Pancreas (tissue), 10 donors: ENCODE measurements at places on chromosomes 2 and 18. TPM values are rescaled to one million over a fixed set of nuclear protein-coding genes. Genes with fewer than 3 reads are reported as not detected.

The MSGN1 gene
- not detected for polyA plus RNA-seq

The TEX44 gene
- polyA plus RNA-seq = not detected

The CCDC85A gene
- 0.27 TPM for polyA plus RNA-seq

The GRHL1 gene
- 0.95 TPM for polyA plus RNA-seq

The EEF1B2 gene
- polyA plus RNA-seq = 429 TPM

The POTEI gene
- 0.30 TPM for polyA plus RNA-seq

The TBR1 gene
- polyA plus RNA-seq = under 0.01 TPM

The GRB14 gene
- polyA plus RNA-seq = 74.9 TPM

The GPR155 gene
- polyA plus RNA-seq = 2.5 TPM

The GPR55 gene
- 0.02 TPM for polyA plus RNA-seq

The EPB41L3 gene
- polyA plus RNA-seq = 7.7 TPM

The DSG1 gene
- 0.05 TPM for polyA plus RNA-seq
